ENCODE measurements at places on chromosomes 12 and 14.
A peak's percentile ranks its signal among the peaks of the same experiment; 100 is the strongest.

DNA sequence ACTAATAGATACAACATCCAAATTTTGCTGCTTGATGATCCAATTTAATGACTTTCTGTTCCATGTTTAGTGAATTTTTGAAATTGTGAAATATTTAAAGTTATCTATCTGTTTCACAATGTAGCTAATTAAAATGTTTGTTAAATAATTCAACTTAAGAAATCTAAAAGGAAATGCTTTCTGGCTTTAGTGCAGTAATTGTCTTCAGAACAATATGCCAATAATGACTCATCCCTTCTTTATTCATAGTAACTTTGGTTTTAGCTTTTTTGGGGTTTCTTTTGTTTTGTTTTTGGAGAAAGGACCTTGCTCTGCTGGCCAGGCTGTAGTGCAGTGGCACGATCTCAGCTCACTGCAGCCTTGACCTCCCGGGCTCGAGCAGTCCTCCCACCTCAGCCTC is 479.2 kb upstream of the RGS6 start:
- DNase-seq = no peak

- DNase-seq = no peak
Measured at GRCh38 chr14:55867719-55868118, 250.5 kb upstream of the PELI2 start.

- DNase-seq = no peak
Measured at GRCh38 chr12:124006085-124006845, 33.2 kb downstream of the ZNF664 start.

DNA sequence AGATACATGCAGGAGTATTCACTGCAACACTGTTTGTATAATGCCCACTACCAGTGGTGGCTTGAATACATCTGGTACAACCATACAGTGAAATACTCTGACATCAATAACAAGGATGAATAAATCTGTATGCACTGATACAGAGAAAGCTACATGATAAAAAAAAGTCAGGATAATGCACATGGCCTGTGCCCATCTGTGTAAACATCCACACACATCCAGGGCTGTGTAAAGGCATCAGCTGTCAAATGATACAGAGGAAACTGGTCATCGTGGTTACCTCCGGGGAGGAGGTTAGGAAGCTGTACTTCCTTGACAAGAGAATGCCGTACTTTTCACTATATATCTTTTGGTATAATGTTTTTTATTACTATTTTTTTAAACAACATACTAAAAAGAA is 176.6 kb downstream of the FOXN3 start:
- no peak for DNase-seq

DNA sequence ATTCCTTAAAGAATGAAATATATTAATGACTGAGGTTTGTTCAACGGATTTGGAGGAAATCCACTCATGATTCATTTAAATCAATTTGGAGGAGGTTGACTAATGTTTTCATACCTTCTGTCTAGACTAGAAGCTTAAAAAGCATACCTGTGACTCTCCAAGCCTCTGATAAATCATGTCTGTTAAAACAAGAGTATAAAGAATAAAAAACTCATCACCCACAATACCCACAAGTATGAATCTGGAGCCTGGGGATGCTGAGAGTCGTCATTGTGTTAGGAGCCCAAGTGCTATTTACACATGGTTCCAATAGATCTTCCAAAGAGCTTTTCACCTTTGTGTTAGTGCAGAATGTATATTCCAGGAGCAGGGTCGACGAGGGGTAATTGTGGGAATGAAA is 86.8 kb upstream of the ADAMTS20 start:
- DNase-seq = no peak

GRCh38 chr12:66048835-66049537 is 81.6 kb downstream of the LLPH start:
- no peak for DNase-seq

DNA sequence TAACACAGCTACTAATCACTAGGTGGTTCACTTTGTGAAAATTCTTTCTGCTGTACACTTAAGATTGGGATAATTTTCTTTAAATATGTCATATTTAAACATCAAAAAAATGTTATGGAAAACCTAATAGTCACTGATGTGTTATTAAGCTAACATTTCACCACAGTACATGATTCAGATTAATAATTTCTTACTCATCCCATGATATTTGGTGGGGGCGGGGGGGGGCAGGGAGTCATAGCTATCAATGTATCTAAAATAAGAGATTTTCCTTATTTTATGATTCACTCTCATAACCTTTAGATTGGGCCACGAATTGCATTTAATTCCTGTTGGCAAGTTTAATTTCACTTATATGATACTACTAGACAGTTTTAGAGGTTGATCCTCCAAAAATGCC is 88.8 kb downstream of the KCNH5 start:
- no peak for DNase-seq

DNA sequence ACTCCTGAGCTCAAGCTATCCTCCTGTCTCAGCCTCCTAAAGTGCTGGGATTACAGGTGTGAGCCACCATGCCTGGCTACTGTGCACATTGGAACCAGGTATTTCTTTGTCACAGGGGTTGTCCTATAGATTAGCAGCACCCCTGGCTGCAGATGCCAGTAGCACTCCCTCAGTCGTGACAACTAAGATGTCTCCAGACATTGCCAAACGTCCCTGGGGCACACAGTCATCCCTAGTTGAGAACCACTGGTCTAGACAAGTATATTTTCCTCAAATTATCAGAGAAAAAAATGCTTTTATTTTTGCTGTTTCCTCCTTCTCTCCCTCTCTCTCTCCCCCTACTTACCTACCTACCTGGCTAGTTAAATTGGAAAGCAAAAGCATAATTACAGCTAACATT is 17.9 kb upstream of the P2RX7 start:
- no peak for DNase-seq

DNA sequence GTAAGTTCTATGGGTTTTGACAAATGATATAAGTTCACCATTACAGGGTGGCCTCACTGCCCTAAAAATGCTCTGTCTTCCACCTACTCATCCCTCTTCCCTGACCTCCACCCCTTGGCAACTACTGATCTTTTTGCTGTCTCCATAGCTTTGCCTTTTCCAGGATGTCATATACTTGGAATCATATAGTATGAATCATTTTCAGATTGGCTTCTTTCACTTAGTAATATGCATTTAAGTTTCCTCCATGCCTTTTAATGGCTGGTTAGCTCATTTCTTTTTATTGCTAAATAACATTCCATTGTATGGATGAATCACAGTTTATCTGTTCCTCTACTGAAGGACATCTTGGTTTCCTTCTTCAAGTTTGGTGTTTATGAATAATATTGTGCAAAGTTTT is 14.0 kb upstream of the PEX5 start:
- no peak for DNase-seq

DNA sequence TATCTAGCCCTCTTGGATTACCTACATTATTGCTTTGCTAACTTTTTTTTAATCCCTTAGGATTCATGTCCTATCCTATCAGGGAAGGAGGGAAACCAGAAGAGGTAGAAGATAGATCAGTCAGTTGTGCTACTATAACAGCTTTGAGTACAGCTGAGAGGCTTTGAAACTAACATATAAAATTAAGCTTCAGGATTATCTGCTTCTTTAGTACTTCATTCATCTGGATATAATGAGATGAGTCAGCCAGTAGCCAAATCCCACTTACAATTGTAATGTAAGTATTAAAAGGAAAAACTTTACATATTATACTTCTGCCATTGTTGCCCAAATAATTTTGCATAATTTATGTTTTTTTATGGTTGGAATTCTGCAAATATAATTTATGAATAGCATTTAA is 33.4 kb upstream of the ANO6 start:
- no peak for DNase-seq

GRCh38 chr14:73761618-73762355 is 47.6 kb upstream of the PNMA1 start:
- DNase-seq = no peak

- no peak for DNase-seq
Measured at GRCh38 chr12:5587711-5588121, 155.8 kb downstream of the NTF3 start.

DNA sequence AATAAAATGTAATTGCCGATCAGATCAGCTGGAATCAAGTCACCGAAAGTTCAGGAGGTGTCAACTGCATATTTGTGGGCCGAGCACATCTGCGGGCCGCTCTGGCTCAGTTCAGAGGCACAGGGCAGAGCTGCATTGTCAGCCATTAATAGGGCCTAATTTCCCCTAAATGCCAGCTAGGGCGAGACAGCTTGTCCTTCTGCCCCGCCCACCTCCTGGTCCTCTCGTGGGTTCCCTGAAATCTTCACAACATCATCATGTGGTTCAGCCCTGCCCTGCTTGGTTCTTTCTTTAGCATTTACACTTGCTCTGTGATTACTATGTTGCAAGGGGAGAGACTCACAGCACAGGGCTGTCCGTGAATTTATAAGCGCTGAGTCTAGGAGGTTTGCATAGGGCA is 148.9 kb downstream of the CHST11 start:
- no peak for DNase-seq

DNA sequence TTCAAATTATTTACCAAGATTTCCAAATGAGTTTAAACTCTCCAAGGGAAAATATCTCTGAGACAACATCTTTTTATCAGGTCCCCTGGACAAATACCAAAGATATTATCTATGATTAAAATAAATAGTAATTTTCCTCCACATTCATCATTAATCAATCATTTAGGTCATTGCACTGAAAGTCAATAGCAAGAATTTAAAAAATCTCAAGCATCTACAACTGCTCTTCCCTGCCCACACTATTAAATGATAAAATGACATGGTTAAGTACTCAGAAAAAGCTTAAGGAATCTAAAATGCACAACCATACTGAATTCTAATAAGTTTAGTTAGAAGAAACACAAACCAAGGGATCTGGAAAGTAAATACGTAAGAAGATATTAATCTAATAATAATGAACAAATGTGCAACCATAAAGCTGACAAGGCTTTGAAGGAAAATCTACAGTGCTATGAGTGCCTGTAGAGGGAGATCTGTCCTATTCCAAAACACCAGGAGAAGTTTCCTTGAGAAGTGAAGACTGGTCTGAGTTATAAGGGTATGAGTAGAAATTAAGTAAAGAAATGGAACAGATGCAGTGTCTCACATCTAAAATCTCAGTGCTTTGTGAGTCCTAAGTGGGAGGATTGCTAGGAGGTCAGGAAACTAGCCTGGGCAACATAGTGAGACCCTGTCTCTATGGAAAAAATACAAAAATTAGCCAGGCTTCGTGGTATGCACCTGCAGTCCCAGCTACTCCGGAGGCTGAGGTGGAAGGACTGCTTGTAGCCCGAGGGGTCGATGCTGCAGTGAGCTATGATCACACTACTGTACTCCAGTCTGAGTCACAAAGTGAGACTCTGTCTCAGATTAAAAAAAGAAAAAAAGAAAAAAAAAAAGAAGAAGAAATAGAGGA is 19.2 kb downstream of the INTS13 start:
- DNase-seq = peak; percentile 4

DNA sequence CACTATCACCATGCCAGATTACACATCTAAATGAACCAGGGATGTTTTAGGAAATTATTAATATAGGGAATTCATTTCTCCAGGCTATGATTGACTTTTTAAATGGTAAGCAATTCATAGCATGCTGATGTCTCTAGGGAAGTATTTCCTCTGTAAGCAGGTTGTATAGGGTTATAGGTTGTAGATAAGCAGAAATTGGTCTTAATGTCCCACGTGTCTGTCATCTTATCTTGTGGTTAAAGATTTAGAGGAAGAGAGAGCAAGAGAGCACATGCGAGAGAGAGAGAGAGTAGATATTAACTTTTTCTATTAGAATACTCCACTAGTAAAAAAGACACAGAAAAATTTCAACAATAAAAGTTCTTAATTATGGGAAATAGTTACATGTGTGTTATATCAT is 32.6 kb downstream of the TRHDE start:
- DNase-seq = no peak

GRCh38 chr12:8687846-8688601 is 9.8 kb upstream of the RIMKLB start:
- DNase-seq = peak; percentile 29

- no peak for DNase-seq
Measured at GRCh38 chr14:24068711-24069410, 2.5 kb upstream of the CPNE6 start.

- DNase-seq = no peak
Measured at GRCh38 chr14:23449314-23449713, 13.9 kb upstream of the MYH7 start.

GRCh38 chr12:126949558-126949957 is 1317.4 kb upstream of the TMEM132C start:
- no peak for DNase-seq
